Myocyte (in vitro differentiated cells): ENCODE measurements at places on chromosomes 5 and 9.

DNA sequence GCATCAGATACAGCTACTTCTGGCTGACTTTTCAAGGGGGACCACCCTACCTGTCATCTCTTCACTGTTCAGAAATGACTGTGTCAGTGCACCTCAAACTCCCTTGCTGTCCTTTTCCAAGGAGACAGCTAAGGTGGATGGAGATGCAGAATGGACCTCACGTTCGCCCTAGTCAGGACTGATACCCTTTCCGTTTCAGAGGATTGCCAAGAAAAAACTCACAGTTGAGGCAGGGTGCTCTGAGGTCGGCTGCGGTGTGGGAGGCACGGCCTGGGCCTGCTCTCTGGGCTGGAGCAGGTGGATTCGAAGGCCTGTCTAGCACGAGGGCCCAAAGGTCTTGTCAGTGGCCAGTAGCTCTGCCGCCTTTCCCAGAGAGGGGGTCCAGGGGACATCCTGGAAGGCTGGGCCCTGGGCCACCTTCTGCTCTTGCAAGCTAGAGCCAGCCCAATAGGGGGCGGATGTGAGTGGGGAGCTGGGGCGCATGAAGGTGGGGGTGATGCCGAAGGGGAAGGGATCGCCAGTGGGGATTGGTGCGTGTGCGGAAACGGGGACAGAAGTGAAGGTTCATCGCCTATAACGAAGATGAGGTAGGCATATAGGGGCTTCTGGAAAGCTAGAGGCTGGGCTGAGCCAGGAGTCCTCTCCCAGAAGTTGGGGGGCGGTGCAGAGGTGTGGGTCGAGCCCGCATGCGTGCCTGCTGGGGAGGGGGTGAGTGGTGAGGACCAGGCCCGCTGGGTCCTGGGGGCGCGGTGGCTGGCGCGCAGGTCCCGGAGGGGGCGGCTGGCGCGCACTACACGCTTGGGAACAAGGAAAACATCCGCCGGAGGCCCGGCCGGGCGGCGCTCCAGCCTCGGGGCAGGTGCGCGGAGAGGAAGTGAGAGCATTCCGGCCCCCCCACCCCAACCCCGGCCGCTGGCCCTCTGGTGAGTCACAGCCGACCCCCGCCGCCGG lies 2.5 kb upstream of the MSMP start:
- no peak for DNase-seq

DNA sequence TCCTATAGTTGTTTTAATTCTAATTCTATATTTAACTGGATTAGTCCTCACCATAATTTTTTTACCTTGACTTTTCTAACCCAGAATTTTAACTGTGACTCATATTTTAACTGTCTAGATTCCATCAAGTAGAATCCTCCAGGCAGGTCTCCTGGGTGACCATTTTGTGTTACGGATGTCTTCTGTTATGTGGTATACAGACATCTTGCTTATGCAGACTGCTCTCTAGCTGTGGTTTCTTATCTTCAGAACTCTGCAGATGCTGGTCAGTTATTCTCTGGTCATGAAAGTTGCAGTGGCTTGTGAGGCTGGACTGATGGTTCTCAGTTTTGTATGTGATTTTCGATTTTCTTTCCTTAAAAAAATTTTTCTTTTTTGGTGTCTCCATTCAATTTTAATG lies 139.4 kb downstream of the ATG10 start:
- peak; percentile 63 for DNase-seq

DNA sequence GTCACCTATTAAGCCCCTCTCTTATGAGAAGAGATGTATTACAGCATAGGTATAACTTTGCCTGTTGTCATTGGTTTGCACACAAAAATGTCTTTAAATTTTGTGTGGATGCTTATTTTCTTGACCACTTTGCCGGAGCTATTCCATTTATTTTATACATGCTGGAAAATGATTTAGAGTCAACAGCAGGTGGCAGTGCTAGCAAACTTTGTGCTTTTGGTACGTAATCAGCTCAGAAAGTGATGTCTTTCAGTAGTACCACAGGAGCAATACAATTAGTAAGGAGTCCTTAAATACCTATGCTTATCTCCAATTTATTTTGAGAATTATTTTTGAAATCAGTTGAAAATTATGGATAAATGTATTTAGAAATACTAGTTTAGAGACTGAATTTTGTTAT lies 19.8 kb upstream of the NUDT12 start:
- DNase-seq = peak; percentile 58

DNA sequence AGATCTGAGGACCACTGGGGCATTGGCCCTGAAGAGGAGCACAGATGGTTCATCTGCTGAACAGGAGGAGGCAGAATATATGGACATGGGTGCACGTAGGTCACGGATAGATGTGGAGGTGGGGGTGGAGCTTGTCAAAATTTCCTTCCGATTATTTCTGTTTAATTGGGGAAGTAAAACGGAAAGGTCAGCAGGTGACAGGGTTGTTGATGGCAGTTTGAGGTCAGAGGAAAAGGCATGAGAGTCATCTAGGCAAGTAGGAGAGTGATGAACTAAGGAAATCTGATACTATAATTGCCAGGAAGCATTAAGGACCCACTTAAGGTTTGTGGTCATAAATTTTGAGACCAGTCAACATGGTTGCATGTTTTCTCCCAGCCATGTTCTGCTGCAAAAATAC lies 8.4 kb upstream of the FAM81B start:
- peak; percentile 9 for DNase-seq

GRCh38 chr9:33164138-33164809 lies 2.9 kb downstream of the B4GALT1 start:
- no peak for DNase-seq

GRCh38 chr5:7500256-7500655 lies 104.3 kb downstream of the ADCY2 start:
- no peak for DNase-seq

DNA sequence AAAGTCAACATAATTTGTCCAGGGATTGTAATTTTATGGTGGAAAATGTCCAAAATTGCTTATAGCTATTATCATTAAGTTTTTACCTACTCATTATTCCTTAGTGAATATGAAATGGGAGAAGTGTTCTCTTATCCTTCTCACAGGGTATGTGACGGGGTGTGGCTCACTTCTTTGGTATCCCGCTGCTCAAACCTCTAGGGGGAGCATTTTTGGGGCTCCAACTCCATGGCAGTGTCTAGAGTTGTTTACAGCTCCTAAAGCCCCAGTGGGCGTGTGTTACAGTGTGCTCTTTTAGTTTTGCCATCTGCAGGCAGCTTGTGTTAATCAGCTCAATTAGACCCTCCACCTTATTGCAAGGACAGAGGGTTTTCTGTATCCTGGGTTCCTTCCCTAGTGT lies 89.4 kb downstream of the CDKN2A start:
- DNase-seq = no peak

DNA sequence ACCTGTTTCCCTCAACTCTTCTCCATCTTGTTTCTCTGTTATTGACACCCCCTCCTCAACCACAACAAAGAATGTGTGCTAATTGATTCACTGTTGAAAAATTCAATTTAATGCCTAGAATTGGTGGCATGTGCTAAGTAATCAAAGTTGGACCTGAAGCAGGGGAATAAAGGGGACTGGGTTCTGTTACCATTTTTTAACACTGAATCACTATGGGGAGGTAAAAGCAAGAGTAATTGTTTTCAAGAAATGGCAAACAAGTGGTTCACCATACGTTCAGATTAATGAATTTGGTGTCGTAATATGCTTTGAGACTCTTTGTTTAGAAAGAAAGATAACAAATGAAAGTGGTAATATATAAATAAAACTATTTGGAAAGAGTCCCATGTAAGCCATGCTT lies 17.0 kb upstream of the SSBP2 start:
- DNase-seq = no peak

DNA sequence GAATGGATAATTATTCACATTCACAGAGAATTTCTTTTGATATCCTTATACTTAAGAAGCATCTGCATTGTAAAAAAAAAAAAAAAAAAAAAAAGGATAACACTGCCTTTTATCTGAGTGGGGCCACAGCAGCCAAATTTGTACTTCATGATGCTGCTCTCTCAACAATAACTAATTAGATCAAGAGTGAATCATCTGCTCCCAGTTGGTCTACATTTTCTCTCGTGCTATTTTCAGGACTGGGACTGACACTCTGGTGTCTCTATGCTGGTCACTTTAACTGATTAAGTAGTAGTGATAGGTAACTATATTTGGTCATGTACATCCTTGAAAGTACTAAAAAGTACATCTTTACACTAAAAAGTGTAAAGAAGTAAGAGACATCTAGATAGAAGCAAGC lies 90.1 kb downstream of the RFX3 start:
- DNase-seq = peak; percentile 57

DNA sequence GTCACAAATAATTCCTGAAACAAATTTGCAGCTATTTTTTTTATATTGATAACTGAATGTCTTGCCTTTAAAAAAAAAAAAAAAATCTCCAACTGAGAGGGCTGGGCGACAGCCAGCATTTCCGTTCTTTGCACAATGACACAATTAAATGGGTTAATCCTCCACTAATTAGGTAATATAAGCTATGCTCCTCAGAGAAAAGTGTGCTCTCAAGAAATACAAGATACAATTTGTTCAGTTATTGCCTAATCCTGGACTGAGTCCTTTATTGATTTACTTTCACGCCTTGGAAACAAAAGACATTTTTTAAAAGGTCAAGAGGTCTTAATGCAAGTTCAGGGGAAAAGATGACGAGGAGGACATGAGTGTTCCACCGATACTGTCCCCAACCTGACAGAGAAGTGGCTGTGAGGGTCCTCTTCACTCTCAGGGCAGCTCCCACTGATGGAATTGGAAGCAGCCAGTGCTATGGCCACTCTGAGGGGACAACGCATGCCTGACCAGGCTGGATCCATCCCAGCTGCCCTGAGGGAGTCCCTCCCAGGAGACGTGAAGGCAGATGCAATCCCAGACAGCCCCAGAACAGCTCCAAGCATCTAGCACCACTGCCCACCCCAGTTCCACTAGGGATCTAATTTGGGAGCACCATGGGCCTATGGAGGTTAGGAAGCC lies 220.7 kb downstream of the GNA14 start:
- DNase-seq = no peak
